T-helper 1 cell (primary cell): ENCODE measurements at places on chromosomes 2 and 18.

DNA sequence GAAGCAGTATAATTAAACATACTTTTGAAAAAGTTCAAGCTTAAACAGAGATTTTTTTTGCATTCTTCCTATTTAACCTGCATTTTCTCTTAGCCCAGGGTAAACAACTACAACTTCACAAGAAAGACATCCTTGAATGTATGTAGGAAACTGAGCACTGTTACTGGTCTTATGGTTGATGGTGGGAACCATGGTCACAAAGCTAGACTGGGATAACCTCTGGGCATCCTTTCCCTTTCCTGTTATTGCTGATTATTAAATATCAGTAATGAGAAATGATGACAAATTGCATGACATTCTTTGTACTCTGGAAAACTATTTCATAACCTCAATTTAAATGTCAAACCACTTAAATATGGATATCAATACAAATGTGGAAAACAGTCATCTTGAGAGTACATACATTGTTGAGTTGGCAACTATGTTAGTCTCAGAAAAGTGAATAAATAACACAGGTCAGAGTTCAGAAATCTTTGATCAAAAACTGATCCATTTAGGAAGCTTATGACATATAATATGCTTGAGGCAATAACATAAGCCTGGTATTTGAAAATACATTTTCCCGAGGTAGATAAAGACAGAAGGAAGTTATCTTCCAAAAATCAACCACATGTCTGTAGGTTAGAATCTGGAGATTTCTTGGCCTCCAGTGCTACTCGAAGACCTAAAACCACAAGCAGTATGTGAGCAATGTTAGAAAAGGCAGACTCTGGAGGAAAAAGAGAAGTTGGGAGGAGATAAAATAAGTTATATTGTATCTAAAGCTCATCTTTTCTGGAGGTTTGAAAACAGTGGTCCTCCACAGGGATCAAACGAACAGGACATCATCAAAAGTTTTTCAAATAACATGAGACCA lies 65.2 kb upstream of the ST8SIA5 start:
- no peak for DNase-seq

DNA sequence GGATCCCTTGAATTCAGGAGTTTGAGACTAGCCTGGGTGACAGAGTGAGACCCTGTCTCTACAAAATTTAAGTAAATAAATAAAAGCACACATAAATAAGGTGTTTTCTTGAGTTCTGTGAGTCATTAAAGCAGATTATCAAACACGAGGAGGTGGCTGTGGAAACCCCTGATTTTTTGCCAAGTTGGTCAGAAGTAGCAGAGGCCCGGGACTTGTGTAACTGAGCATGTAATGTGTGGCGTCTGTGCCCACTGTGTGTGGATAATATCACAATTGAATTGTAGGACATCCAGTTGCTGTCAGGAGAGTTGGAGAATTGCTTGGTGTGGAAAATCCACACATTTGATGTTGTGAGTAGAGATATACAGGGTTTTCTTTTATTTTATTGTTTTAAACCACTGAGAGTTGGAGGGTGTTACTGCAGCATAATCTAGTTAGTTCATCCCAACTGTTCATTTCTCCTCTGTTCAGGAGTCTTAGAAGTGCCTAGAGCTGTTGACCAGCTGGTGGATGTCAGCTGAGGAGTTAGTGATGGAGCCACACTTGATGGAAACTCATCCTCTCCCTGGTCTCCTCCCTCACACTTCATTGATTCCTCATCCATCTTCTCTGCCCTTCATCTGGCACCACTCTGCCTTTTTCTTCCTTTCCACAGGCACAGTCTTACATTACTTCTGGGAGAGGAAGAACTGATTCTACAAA lies 45.9 kb upstream of the RHOB start:
- no peak for DNase-seq

DNA sequence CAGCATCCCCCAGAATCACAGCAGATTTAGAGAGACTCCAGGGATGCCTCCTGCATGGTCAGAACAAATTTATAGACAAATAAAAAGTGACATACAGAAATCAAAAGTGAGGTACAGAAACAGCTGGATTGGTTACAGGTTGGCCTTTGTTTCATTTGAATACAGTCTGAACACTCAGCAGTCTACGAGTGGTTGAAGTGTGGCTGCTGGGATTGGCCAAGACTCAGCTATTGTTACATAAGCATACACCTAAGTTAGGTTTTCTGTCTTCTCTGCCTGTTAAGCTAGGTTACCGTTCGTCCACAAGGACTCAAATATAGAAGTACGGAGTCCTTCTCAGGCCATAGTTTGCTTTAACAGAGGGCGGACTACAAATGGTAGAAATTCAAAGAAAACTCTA lies 262.4 kb upstream of the SLC14A2 start:
- DNase-seq = no peak

- no peak for DNase-seq
Observed at GRCh38 chr2:101737478-101738255, 40.2 kb downstream of the MAP4K4 start.

DNA sequence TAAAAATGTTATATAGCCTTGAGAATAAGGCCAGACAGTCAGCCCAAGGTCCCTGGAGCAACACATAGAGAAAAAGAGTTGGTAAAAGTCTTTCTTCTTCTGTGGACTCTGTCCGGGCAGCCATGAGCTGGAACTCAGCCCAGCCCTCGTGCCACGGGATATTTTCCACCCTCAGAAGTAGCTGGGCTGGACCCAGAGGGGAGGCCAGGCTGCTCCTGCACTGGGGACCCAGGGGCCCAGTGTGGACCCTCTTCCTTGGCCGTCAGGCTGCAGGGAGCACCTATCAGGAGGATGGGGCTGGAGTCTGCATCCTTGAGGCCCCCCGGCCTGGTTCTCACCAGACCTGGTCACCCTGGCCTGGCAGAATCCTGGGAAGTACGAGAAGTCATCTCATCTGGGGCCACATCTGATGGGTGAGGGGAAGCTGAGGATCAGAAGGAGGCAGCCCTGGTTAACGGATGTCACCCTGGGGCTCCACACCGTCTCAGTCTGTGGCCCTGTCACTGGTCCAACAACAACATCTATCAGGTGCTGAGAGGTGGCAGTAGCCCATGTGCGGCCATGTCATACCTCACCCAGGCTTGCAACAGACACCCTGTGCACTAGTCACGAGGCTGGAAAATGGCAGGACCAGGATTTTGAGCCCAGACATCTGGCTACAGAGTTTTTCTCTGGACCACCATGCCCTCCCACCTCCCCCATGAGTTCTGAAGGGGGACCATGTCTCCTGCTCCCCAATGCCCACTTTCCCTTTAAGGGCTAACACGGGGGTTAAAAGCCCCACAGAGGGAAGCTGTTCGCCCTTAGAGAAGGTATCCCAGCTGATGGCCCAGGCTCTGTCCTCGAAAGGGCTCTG lies 33.0 kb downstream of the SDC1 start:
- DNase-seq = no peak
